ENCODE measurements at places on chromosomes 6 and 20.

GRCh38 chr20:20820104-20820503 is 107.7 kb upstream of the RALGAPA2 start:
- no peak for DNase-seq

DNA sequence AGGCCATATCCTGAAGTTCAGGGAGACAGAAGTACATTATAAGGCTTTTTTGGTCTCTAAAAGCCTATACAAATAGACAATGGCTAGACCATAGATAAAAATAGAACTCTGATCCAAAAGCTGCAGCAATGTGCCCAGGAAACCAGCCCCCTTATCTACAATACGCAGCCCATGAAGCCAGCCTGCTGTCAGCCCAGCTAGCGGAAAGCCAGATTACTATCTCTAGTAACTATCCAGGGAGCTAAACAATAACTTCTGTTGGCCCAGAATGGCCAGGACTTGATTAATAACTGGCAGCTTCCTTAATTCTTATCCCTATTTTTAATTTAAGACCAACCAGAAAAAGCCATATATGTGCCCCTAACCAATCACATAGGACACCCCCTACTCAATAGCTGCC is 160.4 kb upstream of the SMLR1 start:
- no peak for DNase-seq

DNA sequence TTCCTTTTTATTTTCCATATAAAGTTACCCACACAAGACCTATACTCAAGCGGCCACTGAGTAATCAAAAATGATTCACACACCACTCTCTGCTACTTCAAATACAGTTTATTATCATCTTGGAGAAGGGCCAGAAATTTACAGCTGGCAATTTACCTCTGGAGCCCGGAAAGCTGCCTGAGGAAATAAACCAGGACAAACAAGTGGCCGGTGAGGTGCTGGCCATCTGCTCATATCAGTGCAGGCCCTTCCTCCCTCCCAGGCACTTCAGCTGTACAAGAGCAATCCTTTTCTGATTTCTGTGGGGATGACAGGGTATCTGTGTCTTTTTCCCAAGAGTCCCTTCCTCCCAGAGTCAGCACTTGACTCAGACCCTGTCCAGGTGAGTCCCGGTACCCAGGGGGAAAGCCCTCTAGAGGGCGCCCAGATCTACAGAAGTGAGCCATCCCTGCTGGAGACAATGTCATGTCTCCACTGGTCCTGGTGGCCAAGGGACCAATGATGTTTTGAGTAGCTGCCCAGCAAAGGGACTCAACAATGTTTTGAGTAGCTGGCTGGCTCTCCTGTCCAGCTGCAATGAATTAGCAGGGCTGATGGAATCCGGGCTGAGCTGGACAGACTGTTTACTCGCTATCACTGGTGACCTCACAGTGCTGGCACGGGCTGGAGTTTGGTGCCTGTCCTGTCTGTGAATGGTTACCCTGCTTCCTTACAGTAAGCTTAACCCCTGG is 23.6 kb downstream of the LRP11 start:
- no peak for DNase-seq

GRCh38 chr20:54218470-54218869 is 10.6 kb downstream of the PFDN4 start:
- no peak for DNase-seq

- no peak for DNase-seq
Observed at GRCh38 chr6:130505808-130506598, 140.2 kb downstream of the TMEM200A start.

- no peak for DNase-seq
Observed at GRCh38 chr6:45743028-45743615, 272.5 kb downstream of the CLIC5 start.
